Keratinocyte (primary cell): ENCODE measurements at places on chromosomes 6 and 20. TPM values are rescaled to one million over a fixed set of nuclear protein-coding genes. Genes with fewer than 3 reads are reported as not detected.

- peak; percentile 74 for DNase-seq
Observed at GRCh38 chr20:13525225-13525940, 113.3 kb downstream of the TASP1 start.

DNA sequence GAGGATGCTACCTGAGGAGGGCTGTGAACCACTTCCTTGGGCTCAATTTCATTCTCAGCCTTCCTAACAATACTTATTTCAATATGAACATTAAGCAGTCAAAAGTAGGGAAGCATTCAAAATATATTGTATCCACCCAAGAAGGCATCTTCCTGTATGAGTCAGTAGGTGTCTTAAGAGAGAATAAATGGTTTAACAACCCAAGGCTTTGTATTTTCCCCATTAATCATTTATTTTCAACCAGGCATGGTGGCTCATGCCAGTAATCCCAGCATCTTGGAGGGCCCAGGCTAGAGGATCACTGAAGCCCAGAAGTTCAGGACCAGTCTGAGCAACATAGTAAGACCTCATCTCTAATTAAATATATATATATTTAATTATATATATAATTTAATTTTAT, 74.5 kb upstream of the MARCKS start:
- DNase-seq, result no peak

GRCh38 chr6:22300273-22300998, 3.6 kb upstream of the PRL start:
- DNase-seq, result no peak

- DNase-seq, result no peak
Observed at GRCh38 chr6:161578478-161578877, 304.6 kb upstream of the AGPAT4 start.

GRCh38 chr6:111952821-111953540, 79.7 kb upstream of the FYN start:
- DNase-seq, result no peak

DNA sequence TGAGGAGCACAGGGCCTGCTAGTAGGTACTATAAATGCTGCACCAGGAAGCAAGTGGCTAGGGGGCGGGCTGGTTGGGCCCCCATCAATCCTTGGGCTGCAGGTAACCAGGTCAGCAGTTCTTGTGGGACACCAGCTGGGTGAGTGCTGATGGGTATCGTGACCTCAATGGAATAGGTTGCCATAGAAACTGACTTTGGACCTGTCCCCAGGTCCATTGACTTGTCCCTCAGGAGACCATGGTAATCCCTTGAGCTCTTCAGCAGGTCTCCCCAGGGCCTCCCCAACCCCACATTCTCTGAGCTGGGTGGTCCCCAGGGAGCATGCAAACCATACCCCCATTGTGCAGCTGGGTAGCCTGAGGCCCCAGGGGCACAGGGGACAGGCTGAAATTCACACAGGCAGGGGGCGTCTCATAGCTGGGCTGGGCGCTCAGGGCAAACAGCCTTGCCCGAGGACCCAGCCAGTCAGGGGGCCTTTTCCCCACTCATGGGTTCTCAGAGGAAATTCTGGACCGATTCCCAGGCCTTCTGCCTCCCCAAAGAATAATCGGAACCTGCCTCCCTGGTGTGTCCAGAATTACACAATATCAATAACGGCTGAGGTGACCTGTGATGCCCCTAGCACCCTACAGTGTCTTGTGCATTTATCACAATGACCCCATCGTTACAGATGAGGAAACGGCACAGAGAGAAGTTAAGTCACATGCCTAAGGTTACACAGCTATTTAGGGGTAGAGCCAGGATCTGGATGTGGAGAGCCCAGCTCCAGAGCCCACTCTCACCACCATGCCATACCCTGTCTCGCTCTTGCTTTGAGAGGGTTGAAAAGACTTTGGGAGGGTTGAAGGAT, 35.9 kb downstream of the SRC start:
- no peak for DNase-seq

- DNase-seq, result no peak
Observed at GRCh38 chr20:59007665-59008511, 834 bp upstream of the CTSZ start.

DNA sequence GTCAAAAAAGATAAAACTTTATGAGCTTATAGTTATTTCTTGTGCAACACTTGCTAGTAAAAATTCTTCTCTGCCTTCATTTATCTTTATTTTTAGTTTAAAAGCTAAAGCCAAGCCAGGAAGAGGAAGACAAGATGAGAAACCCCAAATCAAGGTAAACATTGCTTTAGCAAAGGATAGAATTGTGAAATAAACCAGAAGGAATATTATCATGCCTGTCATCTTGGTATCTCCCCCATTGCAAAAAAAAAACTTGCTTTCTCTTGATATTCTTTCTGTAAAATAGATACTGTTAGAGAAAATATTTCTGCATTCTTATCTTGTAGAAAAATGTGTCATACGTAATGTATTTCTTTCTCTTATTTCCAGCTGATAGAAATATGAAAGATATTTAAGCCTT, 432.8 kb downstream of the GJA1 start:
- DNase-seq, result no peak

- no peak for DNase-seq
Observed at GRCh38 chr6:48743738-48744137, 632.7 kb upstream of the PTCHD4 start.

- DNase-seq, result no peak
Observed at GRCh38 chr6:168725802-168726201, 284.8 kb downstream of the SMOC2 start.

GRCh38 chr6:143964674-143965081, 43.4 kb downstream of the PLAGL1 start:
- DNase-seq, result no peak

- no peak for DNase-seq
Observed at GRCh38 chr6:149782337-149782736, 32.8 kb downstream of the PCMT1 start.

GRCh38 chr6:27209196-27209595, 38.3 kb upstream of the PRSS16 start:
- no peak for DNase-seq

- no peak for DNase-seq
Observed at GRCh38 chr6:28165563-28165962, 23.9 kb downstream of the ZKSCAN8 start.

DNA sequence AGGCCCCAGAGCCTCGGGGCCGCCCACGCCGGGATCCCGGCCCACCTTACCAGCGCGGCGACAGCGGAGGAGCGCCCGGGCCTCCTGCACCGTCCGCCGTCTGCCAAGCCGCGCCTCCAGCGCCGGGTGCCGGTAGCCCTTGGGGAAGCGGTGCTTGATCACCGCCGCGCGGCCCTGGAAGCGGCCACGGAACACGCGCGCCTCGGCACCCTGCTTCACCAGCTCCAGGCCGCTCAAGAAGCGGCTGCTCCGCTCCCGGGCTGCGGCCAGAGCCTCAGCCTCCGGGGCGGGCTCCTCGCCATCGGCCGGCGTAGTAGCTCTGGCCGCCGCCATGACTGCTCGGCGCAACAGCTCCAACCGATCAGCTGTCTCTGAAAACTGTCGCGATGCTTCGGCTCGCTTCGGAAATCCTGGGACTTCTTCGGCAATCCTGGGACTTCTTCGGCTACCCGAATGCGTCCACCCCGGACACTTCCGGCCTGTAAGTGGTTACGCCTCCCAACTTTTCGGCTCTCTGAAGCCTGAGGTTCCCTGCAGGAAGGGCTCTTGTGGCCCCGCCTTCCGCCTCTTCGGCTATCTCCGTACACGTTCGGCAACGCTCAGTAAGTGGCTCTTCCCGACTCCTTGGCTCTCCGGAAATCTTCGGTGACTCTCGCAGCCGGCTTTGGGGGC, at the start of gene TP53RK:
Gene TP53RK (minus strand): TSS at position 363 of the 672 bp plus-strand sequence. CDS start 30 bp downstream, at position 333.
- DNase-seq, result peak; percentile 100

GRCh38 chr6:23547851-23548250, 578.2 kb upstream of the NRSN1 start:
- no peak for DNase-seq

GRCh38 chr20:52054123-52054522, 137.5 kb downstream of the ZFP64 start:
- DNase-seq, result no peak

- DNase-seq, result no peak
Observed at GRCh38 chr6:15653581-15653980, 9.2 kb downstream of the DTNBP1 start.

DNA sequence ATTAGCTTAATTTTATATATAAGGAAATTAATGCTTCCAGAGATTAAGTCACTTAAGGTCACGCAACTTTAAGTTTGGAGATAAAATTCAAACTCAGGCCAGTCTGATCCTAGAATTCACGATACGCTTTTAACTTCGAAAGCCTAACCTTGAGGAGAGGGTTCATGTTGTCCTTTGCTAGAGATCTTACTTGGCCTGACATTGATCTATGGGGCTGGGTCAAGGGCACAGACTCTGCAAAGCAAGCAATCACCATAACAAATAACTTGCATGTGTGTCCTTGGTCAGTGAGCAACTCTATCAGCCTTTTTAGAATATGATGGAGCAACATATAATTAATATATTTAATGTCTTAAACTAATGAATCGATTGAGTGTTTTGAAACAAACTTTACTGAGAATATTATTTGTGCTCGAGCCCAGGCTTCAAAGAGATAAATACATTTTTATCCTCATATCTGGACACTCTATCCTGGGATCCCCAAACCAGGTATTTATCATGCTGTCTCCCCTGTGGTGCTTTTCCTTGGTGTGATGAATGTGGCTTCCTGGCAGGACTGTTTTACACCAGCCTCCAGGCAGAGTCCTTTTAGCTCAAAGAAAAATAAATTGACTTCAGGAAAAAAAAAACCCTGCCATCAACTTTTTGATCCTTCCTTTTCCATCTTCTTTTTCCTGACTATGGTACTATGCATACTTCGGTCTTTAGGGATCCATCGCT, 29.1 kb downstream of the RPS12 start:
- DNase-seq, result no peak

DNA sequence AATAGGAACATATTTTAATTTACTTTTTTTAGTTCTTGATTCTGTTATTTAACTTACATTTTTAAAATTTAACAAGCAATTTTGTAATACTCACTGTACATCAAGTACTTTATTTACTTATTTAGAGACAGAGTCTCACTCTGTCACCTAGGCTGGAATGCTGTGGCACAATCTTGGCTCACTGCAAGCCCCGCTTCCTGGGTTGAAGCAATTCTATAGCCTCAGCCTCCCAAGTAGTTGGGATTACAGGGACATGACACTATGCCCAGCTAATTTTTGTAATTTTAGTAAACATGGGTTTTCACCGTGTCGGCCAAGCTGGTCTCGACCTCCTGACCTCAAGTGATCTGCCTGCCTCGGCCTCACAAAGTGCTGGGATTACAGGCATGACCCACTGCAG, 7.0 kb downstream of the BTN3A3 start:
- no peak for DNase-seq

DNA sequence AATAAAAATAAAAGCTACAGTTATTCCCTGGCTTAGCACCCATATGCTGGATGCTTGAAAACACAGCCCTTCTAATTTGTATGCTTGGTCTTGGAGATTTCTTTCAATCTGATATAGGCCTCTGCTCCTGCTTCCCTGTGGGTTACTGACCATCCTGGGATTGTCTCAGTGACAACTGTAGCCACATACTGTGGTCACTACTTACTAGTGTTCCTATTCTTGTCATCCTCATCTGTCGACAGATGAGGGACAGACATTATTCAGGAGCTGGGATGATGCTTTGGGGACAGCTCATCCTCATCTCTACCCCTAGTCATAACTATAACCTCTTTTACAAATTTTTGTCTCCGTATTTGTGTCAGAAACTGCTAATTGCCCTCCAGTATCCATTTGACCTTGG, 388.9 kb upstream of the MAP3K7 start:
- DNase-seq, result no peak

- DNase-seq, result no peak
Observed at GRCh38 chr20:49976542-49976941, 6.2 kb upstream of the SNAI1 start.

DNA sequence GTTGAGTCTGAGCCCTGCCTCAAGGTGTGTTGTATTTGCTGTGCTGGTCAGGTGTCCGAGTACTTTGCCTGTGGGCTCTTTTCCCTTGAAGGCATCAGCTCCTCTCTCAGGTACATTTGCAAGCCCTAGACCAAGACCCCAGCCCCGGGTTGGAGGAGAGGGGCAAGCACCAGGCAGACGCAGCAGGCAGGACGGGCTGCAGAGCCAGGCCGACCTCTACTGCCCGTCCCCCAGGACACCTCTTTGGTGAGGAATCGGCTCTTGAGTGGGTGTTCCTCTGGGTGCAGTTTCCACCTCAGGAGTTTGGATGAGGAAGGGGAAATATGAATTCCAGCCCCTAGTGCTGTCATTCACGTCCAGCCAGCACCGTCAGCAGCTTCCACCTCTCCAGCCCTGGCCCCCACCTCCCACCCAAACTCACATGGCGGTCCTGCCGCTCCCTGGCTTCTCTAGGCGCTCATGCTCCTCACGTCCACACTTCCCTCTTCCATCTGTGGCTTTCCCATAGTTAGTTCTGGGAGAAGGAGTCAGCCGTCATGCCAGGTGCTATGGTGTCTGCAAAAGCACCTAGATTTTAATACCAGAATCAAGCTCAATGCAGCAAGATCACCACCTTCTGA, 183.9 kb downstream of the DLL1 start:
- DNase-seq, result no peak

DNA sequence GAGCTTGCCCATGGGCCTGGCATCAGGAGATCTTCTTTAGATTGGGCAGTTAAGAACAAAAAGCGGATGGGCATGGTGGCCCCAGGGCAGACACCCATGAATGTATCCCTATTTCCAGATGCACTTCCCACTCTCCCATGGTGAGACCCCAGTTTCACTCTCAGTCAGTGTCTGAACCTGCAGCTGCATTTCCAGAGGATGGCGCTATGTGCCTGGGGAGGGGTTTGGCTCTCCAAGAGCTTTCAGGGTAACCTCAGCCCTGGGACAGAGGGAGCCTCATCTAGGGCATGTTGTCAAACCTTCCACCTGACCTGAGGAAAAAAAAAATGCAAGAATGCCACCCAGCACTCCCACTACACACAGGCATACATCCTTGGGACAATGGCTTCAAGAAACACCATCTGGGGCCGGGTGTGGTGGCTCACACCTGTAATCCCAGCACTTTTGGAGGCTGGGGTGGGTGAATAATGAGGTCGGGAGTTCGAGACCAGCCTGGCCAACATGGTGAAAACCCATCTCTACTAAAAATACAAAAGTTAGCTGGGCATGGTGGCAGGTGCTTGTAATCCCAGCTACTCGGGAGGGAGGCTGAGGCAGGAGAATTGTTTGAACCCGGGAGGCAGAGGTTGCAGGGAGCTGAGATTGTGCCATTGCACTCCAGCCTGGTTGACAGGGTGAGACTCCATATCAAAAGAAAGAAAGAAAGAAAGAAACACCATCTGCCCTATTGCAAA, 1.9 kb downstream of the CST9L start:
- DNase-seq, result no peak

Gene C6orf52
- not detected in 3 replicates for polyA plus RNA-seq

Gene CNR1
- polyA plus RNA-seq, result not detected in 3 replicates

Gene PLCB4
- 2.4 to 4.1 TPM (median 3.1 TPM) in 3 replicates for polyA plus RNA-seq

Gene IMPG1
- not detected in 3 replicates for polyA plus RNA-seq

Gene HACE1
- polyA plus RNA-seq, result 4.3 to 7.4 TPM (median 6.1 TPM) in 3 replicates

Gene SNPH
- 1.3 to 2.4 TPM (median 1.4 TPM) in 3 replicates for polyA plus RNA-seq

Gene SLPI
- polyA plus RNA-seq, result 203 to 395 TPM (median 262 TPM) in 3 replicates

Gene PHACTR2
- 5.9 to 20.9 TPM (median 9.4 TPM) in 3 replicates for polyA plus RNA-seq

Gene WFDC12
- polyA plus RNA-seq, result 0.32 to 2.9 TPM (median 1.8 TPM) in 3 replicates

Gene DNAH8
- under 0.01 to 0.01 TPM (median 0.01 TPM) in 3 replicates for polyA plus RNA-seq

Gene CLPSL1
- not detected in 3 replicates for polyA plus RNA-seq

Gene TSPO2
- not detected in 3 replicates for polyA plus RNA-seq

Gene GGTLC1
- not detected in 3 replicates for polyA plus RNA-seq
